Endodermal cell (in vitro differentiated cells): ENCODE measurements at places on chromosomes 1 and 21. TPM values are rescaled to one million over a fixed set of nuclear protein-coding genes. Genes with fewer than 3 reads are reported as not detected.
A peak's percentile ranks its signal among the peaks of the same experiment; 100 is the strongest.

CYP4B1 gene
- 0.99 to 2.0 TPM in 2 of 3 replicates, not detected in the other for total RNA-seq

DNA sequence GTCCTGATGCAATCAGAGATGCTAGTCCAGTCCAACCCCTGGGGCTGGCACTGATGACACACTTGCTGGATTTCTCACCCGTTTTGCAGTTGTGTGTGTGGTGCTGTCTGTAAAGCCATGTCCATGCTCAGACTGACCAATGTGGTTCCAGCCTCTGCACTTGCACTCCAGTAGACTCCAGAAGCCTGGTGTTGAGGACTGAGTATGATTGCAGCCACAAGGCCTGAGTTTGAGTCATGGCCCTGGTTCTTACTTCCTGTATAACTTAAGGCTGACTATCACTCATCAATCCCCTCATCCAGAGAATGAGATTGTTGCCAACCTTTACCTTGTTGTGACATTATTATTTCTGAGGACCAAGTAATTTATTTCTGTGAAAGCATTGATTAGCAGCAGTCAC, 34.8 kb upstream of the IKBKE start:
- H3K36me3 ChIP-seq: peaks cover 87% of the 10 kb centered on the region
- no peak for DNase-seq
- H3K4me1 ChIP-seq: no peaks in the 10 kb centered on the region

SELP gene
- total RNA-seq: not detected in 2 replicates

BGLAP gene
- 3.2 and 5.4 TPM in 2 replicates for total RNA-seq

- H3K4me3 ChIP-seq: no peak overlapping the region
- H3K27ac ChIP-seq: no peak overlapping the region
- no peak for DNase-seq
- peaks cover 2% of the 10 kb centered on the region for H3K4me1 ChIP-seq
Measured at GRCh38 chr21:46474382-46474781, 15.7 kb downstream of the DIP2A start.

GRCh38 chr1:221824025-221824424, 82.1 kb upstream of the DUSP10 start:
- no peak for DNase-seq
- no peaks in the 10 kb centered on the region for H3K36me3 ChIP-seq
- no peak overlapping the region for H3K4me3 ChIP-seq
- no peaks in the 10 kb centered on the region for H3K4me1 ChIP-seq
- H3K27me3 ChIP-seq: no peaks in the 10 kb centered on the region

RYR2 gene
- 2.4 and 2.5 TPM in 2 replicates for total RNA-seq

TTLL10 gene
- total RNA-seq: 0.14 and 1.2 TPM in 2 replicates

GRCh38 chr1:52059321-52059720, 3.2 kb downstream of the BTF3L4 start:
- H3K4me1 ChIP-seq: no peaks in the 10 kb centered on the region
- H3K27ac ChIP-seq: no peak overlapping the region
- DNase-seq: no peak
- peaks cover 30% of the 10 kb centered on the region for H3K36me3 ChIP-seq

GRCh38 chr1:176617881-176618280, 154.9 kb downstream of the PAPPA2 start:
- H3K36me3 ChIP-seq: no peaks in the 10 kb centered on the region
- no peak overlapping the region for H3K27ac ChIP-seq
- H3K27me3 ChIP-seq: no peaks in the 10 kb centered on the region
- DNase-seq: no peak
- no peak overlapping the region for H3K4me3 ChIP-seq

- H3K27me3 ChIP-seq: peaks cover 52% of the 10 kb centered on the region
- H3K4me1 ChIP-seq: no peaks in the 10 kb centered on the region
- no peak overlapping the region for H3K27ac ChIP-seq
- no peaks in the 10 kb centered on the region for H3K36me3 ChIP-seq
Measured at GRCh38 chr1:209627732-209628196, 24.5 kb downstream of the LAMB3 start.

TRPM2 gene
- total RNA-seq: 11.1 to 22.9 TPM (median 12.5 TPM) in 3 replicates

FCRL5 gene
- 0.99 and 1.1 TPM in 2 replicates for total RNA-seq

DNA sequence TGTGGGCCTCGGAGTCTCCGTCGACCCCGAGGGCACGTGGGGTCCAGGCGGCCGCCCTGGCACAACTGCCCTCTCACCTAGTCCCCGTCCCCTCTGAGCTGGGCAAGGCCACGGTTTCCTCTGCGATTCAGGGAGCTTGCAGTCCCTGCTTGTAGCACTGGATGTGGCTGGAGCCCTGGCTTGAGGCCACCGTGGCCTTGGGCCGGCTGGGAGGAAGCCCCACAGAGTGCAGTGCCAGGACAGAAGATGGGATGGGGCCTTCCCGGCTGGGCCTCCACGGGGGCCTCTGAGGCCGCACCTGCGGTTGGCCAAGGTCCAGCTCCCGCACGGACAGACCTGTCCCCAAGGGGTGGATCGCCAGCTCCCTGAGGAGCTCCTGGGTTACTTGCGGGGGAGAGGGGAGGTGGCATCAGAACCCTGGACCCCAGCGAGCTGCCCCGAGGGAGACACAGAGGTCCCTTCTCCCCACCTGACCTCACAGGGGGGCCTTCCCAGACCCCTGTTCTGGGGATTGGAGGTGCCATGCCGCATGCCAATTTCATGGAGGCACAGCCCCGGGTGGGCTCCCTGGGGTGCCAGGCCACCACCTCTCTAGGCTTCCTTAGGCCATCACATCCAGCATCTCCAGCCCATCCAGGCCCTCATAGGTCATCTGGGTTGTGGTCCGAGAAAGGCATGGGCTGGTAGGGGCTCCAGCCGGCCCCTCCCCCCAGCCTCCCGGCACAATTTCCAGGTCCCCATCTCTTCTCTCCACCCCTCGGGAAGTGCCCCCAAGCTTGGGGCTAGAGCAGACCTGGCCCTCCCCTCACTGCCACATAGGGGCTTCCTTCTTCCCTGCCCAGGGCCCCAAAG, 80.8 kb downstream of the MORN1 start:
- H3K27me3 ChIP-seq: no peaks in the 10 kb centered on the region
- no peak overlapping the region for H3K27ac ChIP-seq
- peaks cover 20% of the 10 kb centered on the region for H3K36me3 ChIP-seq
- H3K4me3 ChIP-seq: no peak overlapping the region
- DNase-seq: no peak

SDC3 gene
- 76.5 and 94.1 TPM in 2 replicates for total RNA-seq

DNA sequence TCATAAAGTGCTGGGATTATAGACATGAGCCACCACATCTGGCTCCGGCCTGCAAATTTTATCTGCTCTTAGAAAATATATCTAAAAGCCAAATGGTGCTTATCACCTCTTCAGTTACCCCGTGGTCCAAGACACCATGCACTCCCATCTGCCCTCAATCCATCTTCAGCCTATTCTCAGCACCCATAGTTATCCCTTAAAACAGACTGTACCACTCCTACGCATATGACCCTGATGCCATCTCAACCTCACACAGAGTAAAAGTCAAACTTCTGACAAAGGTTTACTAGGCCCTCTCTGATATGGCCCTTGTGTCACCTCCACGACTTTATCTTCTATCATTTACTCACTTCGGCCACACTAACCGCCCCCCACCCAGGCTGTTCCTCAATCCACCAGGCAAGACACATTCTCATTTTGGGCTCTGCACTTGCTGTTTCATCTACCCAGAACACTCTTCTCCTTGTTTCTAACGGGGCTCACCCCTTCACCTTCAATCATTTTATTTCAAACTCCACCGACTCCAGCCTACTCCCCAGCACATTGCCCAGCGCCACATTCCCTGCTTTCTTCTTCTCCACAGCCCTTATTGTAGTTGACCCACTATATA, 33.0 kb downstream of the USP48 start:
- no peak overlapping the region for H3K4me3 ChIP-seq
- H3K27ac ChIP-seq: no peak overlapping the region
- no peaks in the 10 kb centered on the region for H3K27me3 ChIP-seq
- DNase-seq: no peak

PTPN7 gene
- total RNA-seq: 0.23 TPM in 1 of 2 replicates, not detected in the other

ALX3 gene
- 0.11 TPM in 1 of 2 replicates, not detected in the other for total RNA-seq

DNA sequence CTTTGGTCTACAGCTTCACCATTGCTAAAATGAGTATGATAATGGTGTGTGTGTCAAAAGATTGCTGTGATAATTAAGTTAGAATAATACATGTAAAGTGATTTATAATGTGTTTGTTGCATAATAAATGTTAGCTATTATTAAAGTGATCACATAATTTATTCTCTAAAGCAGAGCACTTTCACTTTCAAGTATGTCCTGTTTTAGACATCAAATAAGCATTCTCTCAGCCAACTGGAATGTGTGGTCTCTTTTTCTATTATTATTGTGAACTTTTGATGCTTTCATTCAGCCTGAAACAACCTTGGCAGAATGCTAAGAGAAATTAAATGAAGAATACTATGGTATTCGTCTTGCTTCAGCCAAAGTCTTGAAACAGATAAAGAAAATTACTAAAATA, 102.8 kb upstream of the COL11A1 start:
- H3K4me1 ChIP-seq: no peaks in the 10 kb centered on the region
- H3K27me3 ChIP-seq: no peaks in the 10 kb centered on the region
- no peaks in the 10 kb centered on the region for H3K36me3 ChIP-seq
- no peak overlapping the region for H3K27ac ChIP-seq
- no peak for DNase-seq

- no peaks in the 10 kb centered on the region for H3K36me3 ChIP-seq
- no peak for DNase-seq
- H3K27me3 ChIP-seq: no peaks in the 10 kb centered on the region
- no peaks in the 10 kb centered on the region for H3K4me1 ChIP-seq
Measured at GRCh38 chr21:28714777-28715464, 277.8 kb downstream of the LTN1 start.

GRCh38 chr1:82901561-82901960, 1097.4 kb downstream of the TTLL7 start:
- no peak overlapping the region for H3K4me3 ChIP-seq
- H3K27ac ChIP-seq: no peak overlapping the region
- no peak for DNase-seq
- no peaks in the 10 kb centered on the region for H3K27me3 ChIP-seq
- no peaks in the 10 kb centered on the region for H3K36me3 ChIP-seq

DNA sequence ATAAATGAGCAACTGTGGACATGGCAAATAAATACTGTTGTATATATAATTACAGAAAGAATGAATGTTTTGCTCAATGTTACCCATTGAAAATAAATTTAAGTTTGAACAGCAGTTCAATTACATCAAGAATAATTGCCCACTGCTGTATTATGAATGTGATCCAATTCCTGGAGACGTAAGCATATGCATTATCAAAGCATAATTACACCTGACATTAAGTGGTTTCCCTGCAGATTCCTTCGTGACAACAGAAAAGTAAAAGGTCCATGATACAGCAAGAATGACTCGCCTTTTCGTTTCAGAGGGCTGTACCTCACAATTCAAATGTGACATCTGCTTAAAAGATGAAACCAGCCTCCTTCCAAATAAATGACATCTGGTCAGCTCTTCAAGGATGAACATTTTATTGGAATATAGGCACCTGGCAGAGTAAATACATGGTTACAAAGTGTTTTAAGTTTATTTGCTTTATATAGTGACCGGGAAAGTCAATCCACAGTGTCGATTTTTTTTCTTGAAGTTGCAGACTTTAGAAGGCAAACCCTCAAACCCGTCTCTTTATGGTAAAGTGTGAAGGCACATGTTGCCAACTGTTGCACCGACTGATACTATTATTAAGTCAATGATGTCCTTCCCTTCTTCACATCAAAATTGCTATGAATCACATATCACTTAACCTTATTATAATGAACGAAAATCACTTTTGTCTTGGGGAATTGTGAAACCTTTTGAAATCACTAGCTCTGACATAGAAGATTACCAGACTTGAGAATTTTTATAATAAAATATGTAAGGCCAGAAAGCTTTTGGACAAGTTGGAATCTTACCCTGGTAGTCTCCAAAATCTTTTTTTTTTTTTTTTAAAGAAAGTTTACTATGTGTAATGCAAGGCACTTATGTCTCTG, 36.2 kb upstream of the EDEM3 start:
- no peaks in the 10 kb centered on the region for H3K4me1 ChIP-seq
- no peak for DNase-seq
- peaks cover 61% of the 10 kb centered on the region for H3K27me3 ChIP-seq
- no peak overlapping the region for H3K27ac ChIP-seq
- no peak overlapping the region for H3K4me3 ChIP-seq

DNA sequence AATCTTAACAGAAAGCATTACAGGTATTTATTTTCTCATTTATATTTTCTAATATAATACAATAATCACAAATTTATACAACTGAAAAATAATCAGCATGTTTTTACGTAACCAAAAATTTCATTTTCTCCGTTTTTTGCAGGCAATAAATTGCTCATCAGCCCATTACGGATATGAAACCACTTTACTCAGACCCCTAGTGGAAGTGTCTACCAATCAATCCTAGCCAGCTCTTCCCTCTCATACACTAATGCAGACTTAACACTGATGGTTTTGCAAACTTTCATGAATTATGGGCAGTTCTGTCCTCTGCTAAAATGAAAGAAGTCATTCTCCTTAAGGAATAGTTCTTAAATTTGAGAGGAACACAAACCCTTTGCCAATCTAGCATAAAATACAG, 124.7 kb downstream of the EIF4G3 start:
- no peaks in the 10 kb centered on the region for H3K27me3 ChIP-seq
- H3K36me3 ChIP-seq: peaks cover 26% of the 10 kb centered on the region
- H3K4me1 ChIP-seq: peaks cover 5% of the 10 kb centered on the region
- no peak overlapping the region for H3K4me3 ChIP-seq

NOS1AP gene
- 5.0 to 8.4 TPM (median 5.9 TPM) in 3 replicates for total RNA-seq

GRCh38 chr1:217484871-217485270, 146.0 kb downstream of the GPATCH2 start:
- no peak for DNase-seq
- H3K27ac ChIP-seq: no peak overlapping the region
- no peaks in the 10 kb centered on the region for H3K27me3 ChIP-seq
- no peak overlapping the region for H3K4me3 ChIP-seq
- H3K36me3 ChIP-seq: peaks cover 3% of the 10 kb centered on the region

DNA sequence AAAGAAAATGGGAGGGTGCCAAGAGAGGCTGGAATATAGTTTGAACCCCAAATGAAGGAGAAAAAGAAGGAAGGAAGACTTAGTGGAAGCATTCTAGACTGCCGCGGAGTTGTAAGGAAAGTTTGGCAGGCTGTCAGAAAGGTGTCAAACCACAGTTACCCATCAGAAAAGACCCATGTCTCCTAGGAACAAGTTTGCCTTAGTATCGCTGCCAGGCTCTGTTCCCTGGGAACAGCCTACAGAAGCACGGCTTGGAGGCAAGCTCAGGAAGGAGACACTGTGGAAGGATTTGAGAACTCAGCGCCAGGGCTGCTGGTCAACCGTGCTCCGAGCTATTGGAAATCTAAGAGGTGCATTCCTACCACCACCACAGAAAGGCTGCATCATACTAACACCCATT, 197.4 kb downstream of the RRAGC start:
- H3K36me3 ChIP-seq: no peaks in the 10 kb centered on the region
- H3K4me1 ChIP-seq: no peaks in the 10 kb centered on the region
- peak; percentile 14 for DNase-seq
- no peak overlapping the region for H3K4me3 ChIP-seq
- H3K27me3 ChIP-seq: peaks cover 26% of the 10 kb centered on the region

GRCh38 chr21:45899317-45900033, 82.1 kb upstream of the COL6A1 start:
- no peak overlapping the region for H3K4me3 ChIP-seq
- no peak overlapping the region for H3K27ac ChIP-seq
- H3K4me1 ChIP-seq: no peaks in the 10 kb centered on the region

- no peaks in the 10 kb centered on the region for H3K4me1 ChIP-seq
- no peak overlapping the region for H3K4me3 ChIP-seq
- DNase-seq: no peak
- no peaks in the 10 kb centered on the region for H3K36me3 ChIP-seq
Measured at GRCh38 chr1:56639211-56639610, 5.9 kb upstream of the PRKAA2 start.

CD1B gene
- total RNA-seq: not detected in 3 replicates
